Epithelial cell of esophagus (primary cell): ENCODE measurements at places on chromosomes 13 and 19.
A peak's percentile ranks its signal among the peaks of the same experiment; 100 is the strongest.

DNA sequence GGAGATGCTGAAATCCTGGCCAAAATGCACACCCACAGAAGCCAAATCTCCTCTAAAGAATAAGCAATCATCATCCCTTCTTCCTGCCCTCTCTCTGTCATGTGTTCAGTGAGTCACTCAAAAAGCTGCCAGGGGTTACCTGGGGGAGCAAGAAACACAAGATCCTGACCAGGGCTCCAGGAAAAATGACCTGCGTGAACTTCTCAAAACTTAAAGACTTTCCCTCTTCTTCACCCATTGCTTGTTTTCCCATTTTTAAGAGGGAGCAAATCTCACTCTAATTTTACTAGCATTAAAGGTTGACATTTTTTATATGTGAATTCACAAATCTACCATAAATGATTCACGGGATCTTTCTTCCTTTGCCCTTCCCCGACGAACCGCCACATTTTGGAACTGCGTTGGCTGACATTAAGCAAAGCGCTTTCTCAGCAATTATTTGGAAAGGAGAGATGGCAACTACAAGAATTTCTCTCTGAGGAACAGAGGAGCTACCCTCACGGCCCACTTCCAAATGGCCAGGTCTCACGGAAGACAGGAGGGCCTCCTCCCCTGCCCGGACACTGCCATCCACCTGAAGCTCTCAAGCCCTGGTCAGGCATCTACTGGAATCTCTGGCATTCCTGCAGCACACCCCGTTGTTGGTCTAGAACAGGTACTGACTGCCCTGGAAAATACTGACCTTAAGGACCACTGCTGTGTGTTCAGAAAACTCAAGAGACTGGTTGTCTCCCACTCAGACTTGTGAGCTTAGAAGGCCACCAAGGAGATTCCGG, 14.2 kb downstream of the TSHZ3 start:
- peak; percentile 53 for DNase-seq

- peak; percentile 45 for DNase-seq
Observed at GRCh38 chr19:49691243-49692146, 579 bp downstream of the CPT1C start.

GRCh38 chr13:113776231-113777125, 17.5 kb downstream of the TMEM255B start:
- no peak for DNase-seq

GRCh38 chr13:75760131-75761021, 124.2 kb downstream of the LMO7 start:
- DNase-seq, result peak; percentile 93

- no peak for DNase-seq
Observed at GRCh38 chr19:17570791-17571190, 15.3 kb downstream of the COLGALT1 start.

GRCh38 chr19:5289060-5289990, 51.3 kb downstream of the PTPRS start:
- DNase-seq, result no peak

DNA sequence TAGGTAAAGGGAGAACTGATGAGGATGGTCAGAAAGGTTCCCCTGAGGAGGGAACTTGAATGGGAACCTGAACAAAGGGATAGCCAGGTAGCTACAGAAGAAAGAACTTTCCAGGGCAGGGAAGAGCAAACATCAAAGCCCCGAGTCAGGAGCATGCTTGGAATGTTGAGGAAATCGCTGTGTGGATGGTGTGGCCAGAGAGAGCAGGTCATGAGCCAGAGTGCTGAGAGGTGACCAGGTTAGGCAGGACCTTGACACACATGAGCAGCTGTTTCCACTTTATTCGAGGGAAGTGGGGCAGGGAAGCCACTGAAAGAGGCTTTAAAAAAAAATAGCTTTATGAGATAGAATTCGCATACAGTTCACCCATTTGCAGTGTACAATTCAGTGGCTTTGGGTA, 4.4 kb downstream of the RAB8A start:
- no peak for DNase-seq

GRCh38 chr19:48770266-48770665, 14.9 kb downstream of the FGF21 start:
- peak; percentile 73 for DNase-seq

DNA sequence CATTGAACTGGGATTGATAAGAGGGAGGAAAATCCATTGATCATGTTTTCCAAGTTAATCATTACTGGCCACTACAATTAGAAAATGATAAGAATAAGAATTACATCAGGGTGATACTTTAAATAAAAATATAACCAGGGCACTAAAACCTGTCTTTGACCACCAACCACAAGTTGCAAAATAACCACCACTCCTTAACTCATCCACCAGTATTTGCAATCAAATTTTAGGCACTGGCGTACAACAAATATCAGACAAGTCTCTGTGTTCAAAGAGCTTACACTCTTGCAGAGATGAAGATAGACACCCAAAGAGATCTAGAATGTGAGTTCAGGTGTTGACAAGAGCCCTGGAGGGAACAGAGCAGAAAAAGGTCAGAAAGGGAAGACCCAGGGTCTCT, 514 bp downstream of the CEACAM3 start:
- no peak for DNase-seq

- DNase-seq, result no peak
Observed at GRCh38 chr19:12937093-12937926, 1.1 kb upstream of the CALR start.

DNA sequence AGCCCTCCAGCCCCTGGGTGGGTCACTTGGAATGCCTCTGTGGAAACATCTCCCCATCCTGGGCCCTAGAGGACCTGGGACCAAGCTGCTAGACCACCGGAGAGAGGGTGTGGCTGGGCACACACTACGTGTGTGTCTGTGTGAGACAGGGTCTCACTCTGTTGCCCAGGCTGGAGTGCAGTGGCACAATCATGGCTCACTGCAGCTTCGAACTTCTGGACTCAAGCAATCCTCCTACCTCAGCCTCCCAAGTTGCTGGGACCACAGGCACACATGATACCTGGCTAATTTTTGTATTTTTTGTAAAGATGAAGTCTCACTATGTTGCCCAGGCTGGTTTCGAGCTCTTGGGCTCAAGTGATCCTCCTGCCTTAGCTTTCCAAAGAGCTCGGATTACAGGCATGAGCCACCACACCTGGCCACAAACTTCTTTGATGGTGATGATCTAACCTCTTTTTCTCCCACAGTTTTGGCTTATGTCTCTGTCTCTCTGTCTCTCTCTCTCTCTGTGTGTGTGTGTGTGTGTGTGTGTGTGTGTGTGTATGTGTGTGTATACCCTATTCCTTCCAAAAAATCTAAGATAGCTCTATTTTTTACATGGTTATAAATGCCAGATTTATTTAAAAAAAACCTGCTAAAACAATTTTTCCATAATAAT, 32.1 kb upstream of the SLC7A9 start:
- DNase-seq, result peak; percentile 8

GRCh38 chr19:35889370-35890112, 10.8 kb downstream of the NFKBID start:
- DNase-seq, result no peak

DNA sequence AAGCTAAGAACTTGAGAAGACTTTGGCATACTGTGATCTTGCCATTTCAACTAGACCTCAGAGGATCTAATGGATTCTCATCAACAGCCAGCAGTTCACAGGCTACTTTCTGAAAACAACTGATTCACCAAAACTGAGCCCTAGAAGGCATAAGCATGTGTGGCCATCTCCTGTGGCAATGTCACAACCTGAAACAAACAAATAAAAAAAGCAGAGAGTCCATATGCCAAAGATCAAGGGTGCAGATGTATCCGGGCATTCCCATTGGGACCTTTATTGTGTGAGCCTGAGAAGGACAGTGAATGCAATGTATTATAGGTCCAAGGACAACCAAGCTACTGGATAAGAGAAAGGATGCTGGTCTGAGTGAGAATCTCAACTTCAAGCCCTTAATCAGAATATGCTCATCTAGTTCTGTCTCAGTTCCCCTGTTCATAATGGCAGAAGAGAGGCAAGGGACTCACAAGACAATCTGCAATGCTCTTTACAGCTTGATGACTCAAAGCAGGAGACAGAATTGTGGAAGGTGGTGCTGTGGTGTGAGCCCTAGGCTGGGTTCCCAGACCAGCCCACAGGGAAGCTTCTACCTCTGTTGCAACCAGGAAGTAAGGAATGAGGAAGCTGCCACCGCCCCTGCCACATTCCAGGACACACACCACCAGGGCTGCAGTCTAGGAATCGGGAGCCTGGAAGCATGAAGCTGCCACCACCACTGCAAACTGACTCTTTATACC, 133.7 kb downstream of the RAP2A start:
- peak; percentile 92 for DNase-seq

DNA sequence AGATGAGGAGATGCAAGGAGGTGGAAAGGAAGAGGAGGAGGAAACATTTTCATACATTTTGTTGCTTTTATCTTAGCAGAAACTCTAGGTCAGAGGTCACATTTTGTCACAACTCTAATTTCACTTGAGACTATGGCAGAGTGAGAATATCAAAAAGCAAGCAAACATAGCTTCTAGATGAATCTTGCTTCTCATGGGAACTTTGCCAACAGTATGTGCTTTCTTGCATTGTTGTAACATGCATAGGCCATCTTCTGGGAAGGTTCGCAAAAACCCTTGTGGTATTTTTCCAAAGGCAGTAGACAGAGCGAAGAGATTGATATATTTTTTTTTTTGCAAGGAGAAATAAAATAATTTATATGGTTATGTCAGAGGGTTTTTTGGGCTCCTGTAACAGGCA, 291.3 kb downstream of the MTUS2 start:
- peak; percentile 5 for DNase-seq
